ENCODE measurements at places on chromosomes 2 and 18. TPM values are rescaled to one million over a fixed set of nuclear protein-coding genes. Genes with fewer than 3 reads are reported as not detected.

GRCh38 chr2:47243596-47244323, 88.7 kb upstream of the STPG4 start:
- H3K4me1 ChIP-seq, result no peaks in the 10 kb centered on the region
- no peaks in the 10 kb centered on the region for H3K36me3 ChIP-seq
- H3K27me3 ChIP-seq, result no peaks in the 10 kb centered on the region
- no peak for DNase-seq
- H3K27ac ChIP-seq, result no peak overlapping the region

DNA sequence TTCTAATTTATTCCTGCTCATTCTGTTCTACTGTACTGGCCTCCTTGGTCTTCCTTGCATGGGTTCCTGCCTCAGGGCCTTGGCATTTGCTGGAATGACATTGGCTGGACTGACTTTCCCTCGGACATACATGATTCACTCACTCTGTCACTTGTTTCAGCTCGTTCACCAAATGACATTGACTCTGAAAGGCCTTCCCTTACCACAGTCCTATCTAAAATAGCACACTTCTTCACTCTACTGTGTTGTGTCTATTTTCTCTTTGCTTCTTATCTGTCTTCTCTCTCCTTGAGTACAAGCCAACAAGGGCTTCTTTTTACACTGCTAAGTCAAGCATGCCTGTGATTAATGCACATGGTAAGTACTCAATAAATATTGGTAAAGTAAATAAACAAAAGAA, 65.6 kb downstream of the SCG2 start:
- no peaks in the 10 kb centered on the region for H3K36me3 ChIP-seq
- no peak overlapping the region for H3K4me3 ChIP-seq
- DNase-seq, result no peak
- no peaks in the 10 kb centered on the region for H3K27me3 ChIP-seq
- no peak overlapping the region for H3K27ac ChIP-seq

DNA sequence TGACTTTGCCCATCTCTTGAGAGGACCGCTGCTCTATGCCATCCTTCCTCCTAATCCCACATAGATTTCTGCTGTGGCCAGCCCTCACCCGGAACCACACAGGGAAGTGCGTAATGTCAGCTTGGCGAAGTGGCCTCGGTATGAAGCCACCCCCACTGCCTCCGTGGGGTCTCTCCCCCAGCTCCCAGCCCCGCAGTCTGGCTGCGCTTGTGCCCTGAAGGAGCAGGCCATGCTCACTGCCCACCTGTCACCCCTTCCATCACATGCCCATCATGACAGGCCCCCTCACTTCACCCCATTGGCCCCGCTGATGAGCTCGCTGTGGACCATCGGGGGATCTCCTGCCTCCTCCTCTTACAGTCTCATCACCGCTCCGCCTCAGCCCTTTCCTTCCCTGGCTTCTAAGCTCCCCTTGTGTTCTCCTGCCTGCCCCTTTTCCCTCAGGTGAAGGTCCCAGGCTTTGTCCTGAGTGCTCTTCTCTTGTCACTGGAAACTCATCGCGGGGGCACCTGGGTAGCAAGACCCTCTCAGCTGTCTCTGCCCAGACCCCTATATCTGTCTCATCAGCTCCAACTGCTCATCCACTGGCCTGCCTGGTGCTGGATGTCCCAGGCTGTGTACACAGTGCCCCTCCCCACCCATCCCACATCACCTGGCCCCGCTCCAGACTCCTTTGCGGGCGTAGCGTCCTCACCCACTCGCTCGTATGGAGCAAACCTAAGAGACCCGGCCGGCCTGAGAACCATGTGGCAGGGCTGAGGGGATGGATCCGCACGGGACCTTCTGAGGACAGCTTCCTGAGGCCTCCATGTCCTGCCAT, 81.7 kb downstream of the GLI2 start:
- H3K27ac ChIP-seq, result no peak overlapping the region
- H3K4me1 ChIP-seq, result no peaks in the 10 kb centered on the region
- no peaks in the 10 kb centered on the region for H3K27me3 ChIP-seq
- no peaks in the 10 kb centered on the region for H3K36me3 ChIP-seq
- no peak overlapping the region for H3K4me3 ChIP-seq

DNA sequence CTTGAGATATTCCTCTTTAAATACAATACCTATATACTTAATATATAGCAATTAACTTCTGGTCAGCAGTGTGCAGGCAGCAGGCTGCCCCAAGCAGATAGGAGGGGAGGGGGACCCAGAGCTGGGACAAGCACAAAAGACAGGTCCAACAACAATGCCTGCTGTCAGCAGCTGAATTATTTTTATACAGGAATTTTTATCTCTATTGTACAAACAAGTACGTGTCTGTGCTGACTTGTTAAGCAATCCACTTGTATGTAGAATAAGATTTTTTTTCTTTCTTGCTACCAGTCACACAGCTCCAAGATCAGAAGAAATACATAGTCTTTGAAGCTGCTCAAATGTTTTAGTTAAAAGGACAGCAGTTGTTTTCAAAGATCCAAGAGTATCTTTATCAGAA, 16.7 kb downstream of the BCL11A start:
- no peaks in the 10 kb centered on the region for H3K27me3 ChIP-seq
- no peaks in the 10 kb centered on the region for H3K36me3 ChIP-seq
- H3K27ac ChIP-seq, result no peak overlapping the region
- DNase-seq, result no peak
- no peak overlapping the region for H3K4me3 ChIP-seq

- H3K4me3 ChIP-seq, result no peak overlapping the region
- no peaks in the 10 kb centered on the region for H3K36me3 ChIP-seq
- H3K27ac ChIP-seq, result no peak overlapping the region
- no peak for DNase-seq
- no peaks in the 10 kb centered on the region for H3K27me3 ChIP-seq
Observed at GRCh38 chr2:195570329-195570728, 86.7 kb upstream of the SLC39A10 start.

- no peak overlapping the region for H3K27ac ChIP-seq
- peaks cover 4% of the 10 kb centered on the region for H3K27me3 ChIP-seq
- no peak for DNase-seq
Observed at GRCh38 chr2:229650901-229651300, 63.5 kb downstream of the DNER start.

GRCh38 chr2:61091485-61091884, 25.8 kb downstream of the SANBR start:
- H3K36me3 ChIP-seq, result no peaks in the 10 kb centered on the region
- no peaks in the 10 kb centered on the region for H3K27me3 ChIP-seq
- no peaks in the 10 kb centered on the region for H3K4me1 ChIP-seq
- DNase-seq, result no peak
- H3K27ac ChIP-seq, result no peak overlapping the region

DNA sequence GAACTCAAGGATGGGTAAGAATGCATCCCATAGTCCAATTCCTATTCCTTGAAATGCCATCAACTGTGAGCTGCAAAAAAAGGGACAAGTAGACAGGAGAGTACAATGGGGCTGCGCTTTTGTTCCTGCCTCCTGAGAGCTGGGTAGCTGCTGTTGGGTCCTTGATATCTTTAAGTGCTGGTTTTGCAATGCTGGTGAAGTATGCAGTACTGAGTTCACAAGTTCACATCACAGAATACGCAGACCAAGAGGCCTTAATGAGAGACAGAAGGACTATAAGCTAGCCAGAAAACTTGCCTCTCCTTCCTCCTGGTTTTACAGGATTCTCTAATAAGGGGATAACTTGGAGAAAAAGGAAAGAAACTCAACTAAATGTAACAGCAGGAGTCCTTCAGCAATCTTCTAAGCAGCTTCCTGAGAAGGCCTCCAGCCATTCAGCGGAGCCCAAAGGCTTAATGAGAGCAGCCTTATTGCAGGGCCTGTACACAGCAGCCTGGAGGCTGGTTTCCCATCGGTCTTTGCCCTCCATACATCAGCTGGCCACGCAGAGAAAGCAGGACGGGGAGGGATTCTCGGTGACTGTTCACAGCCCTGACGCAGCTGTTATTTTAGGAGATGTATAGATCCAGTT, 293.1 kb downstream of the CDCA7 start:
- H3K27me3 ChIP-seq, result no peaks in the 10 kb centered on the region
- no peaks in the 10 kb centered on the region for H3K36me3 ChIP-seq
- H3K4me3 ChIP-seq, result no peak overlapping the region

DNA sequence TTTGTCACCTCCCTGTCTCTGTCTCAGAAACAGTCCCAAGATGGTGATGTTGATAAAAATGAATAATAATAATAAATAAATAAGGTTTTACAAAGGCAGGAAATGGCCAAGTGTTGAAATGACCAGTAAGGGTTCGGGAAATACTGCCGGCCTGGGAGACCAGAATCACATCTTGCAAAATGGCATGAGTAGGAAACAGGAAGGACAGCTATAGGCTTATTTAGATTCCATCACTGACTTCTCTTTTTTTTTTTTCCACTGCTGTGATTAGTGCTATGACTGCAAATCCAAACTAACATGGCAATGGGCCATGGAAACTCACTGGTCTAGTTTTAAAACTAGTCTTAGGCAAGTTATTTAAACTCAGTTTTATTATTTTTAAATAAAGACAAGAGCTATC, 60.6 kb downstream of the SCN1A start:
- H3K27ac ChIP-seq, result no peak overlapping the region
- no peak for DNase-seq
- H3K4me3 ChIP-seq, result no peak overlapping the region
- no peaks in the 10 kb centered on the region for H3K4me1 ChIP-seq
- H3K27me3 ChIP-seq, result no peaks in the 10 kb centered on the region
- no peaks in the 10 kb centered on the region for H3K36me3 ChIP-seq

DNA sequence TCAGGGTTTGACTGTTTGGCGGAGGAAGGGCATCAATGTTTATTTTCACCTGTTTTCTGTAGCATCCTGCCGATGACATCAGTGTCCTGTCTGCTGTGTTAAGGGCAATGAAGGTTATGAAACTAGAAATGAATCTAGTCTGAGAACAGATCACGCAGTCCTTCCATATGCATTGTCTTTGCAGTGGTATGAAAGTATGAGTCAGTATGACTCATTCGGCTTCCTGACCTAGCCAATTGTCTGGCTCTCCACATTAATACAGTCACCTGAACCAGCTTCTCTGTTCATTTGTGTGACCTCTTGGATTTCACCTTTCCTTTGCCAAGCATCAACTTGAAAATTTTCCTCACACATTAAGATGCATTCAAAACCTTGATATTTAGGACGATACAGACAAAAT, 353.8 kb downstream of the RND3 start:
- no peak overlapping the region for H3K27ac ChIP-seq
- H3K4me1 ChIP-seq, result no peaks in the 10 kb centered on the region
- DNase-seq, result no peak
- no peaks in the 10 kb centered on the region for H3K27me3 ChIP-seq
- H3K36me3 ChIP-seq, result no peaks in the 10 kb centered on the region

DNA sequence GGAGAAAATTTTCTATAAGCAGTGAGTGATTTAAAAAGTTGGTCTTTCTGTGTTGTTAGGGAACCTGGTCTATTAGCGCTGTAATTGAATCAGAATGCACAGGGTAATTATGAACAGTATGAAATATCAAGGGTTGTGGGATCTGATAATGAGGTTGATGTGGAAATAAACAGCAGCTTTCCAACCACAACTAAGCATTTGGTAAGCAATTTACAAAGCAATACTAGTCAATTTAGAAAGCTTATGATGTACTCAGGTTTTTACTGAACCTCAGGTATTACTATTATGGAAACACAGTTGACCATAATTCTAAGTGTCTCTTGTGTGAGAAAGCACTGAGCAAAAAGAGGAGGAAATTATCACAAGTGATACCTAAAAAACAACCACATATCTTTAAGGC, 11.0 kb upstream of the SMCHD1 start:
- no peaks in the 10 kb centered on the region for H3K36me3 ChIP-seq
- H3K27ac ChIP-seq, result no peak overlapping the region
- H3K27me3 ChIP-seq, result no peaks in the 10 kb centered on the region
- DNase-seq, result no peak
- peaks cover 56% of the 10 kb centered on the region for H3K4me1 ChIP-seq
- no peak overlapping the region for H3K4me3 ChIP-seq

DNA sequence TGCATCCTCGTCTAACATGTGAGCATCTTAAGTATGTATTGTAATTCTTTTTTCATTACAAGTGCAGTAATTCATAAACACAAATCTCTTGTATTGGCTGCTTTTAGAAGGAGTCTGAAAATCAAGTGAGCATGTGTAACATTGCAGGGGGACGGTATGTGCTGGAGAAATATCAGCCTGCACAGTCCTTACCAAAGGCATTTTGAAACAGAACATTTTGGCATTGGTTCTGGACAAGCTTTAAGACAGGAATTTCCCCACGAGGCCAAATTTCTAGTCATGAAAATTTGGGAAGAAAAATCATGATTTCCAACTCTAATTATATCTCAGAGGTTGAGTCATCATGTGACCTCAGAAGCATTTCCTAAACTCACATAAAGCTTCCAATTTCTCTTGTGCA, 24.7 kb upstream of the NRP2 start:
- H3K4me3 ChIP-seq, result no peak overlapping the region
- H3K27me3 ChIP-seq, result no peaks in the 10 kb centered on the region
- peaks cover 18% of the 10 kb centered on the region for H3K4me1 ChIP-seq
- no peak for DNase-seq
- H3K36me3 ChIP-seq, result no peaks in the 10 kb centered on the region
- no peak overlapping the region for H3K27ac ChIP-seq

- H3K4me3 ChIP-seq, result no peak overlapping the region
- no peak overlapping the region for H3K27ac ChIP-seq
- no peaks in the 10 kb centered on the region for H3K27me3 ChIP-seq
- no peaks in the 10 kb centered on the region for H3K4me1 ChIP-seq
Observed at GRCh38 chr2:219084791-219085190, 24.1 kb upstream of the IHH start.

- no peaks in the 10 kb centered on the region for H3K36me3 ChIP-seq
- H3K4me1 ChIP-seq, result no peaks in the 10 kb centered on the region
- no peak overlapping the region for H3K27ac ChIP-seq
Observed at GRCh38 chr2:133061874-133062593, 392.0 kb upstream of the LYPD1 start.

- no peak overlapping the region for H3K4me3 ChIP-seq
- H3K4me1 ChIP-seq, result peaks cover 8% of the 10 kb centered on the region
- no peaks in the 10 kb centered on the region for H3K36me3 ChIP-seq
- H3K27ac ChIP-seq, result no peak overlapping the region
- peaks cover 15% of the 10 kb centered on the region for H3K27me3 ChIP-seq
Observed at GRCh38 chr2:25170888-25171287, 2.5 kb upstream of the POMC start.

- H3K27ac ChIP-seq, result no peak overlapping the region
- no peaks in the 10 kb centered on the region for H3K36me3 ChIP-seq
- no peaks in the 10 kb centered on the region for H3K27me3 ChIP-seq
- no peaks in the 10 kb centered on the region for H3K4me1 ChIP-seq
Observed at GRCh38 chr18:7749510-7749981, 182.4 kb downstream of the PTPRM start.

DNA sequence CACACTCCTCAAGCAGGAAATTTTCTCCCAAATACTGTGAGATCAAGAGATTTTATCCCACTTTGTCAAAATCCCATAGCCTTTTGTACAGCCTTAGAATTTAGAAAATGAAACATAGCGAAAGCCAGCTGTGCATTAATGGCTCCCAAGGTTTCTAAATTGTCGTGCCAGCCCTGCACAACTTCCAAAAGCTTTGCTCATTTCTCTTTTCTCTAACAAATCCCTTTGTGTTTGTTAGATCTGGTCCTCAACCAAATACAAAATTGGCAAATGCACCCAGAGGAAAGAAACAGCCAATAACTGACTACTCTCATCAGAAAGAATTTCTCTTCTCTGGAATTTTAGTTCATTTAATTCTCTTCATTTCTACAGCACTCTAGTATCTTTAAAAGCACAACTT, 361.1 kb downstream of the INSIG2 start:
- no peak overlapping the region for H3K27ac ChIP-seq
- H3K36me3 ChIP-seq, result no peaks in the 10 kb centered on the region
- H3K27me3 ChIP-seq, result no peaks in the 10 kb centered on the region
- no peaks in the 10 kb centered on the region for H3K4me1 ChIP-seq
- no peak overlapping the region for H3K4me3 ChIP-seq
- no peak for DNase-seq

The C2orf78 gene
- total RNA-seq, result not detected

The ZNF513 gene
- 9.2 TPM for total RNA-seq

The FOSL2 gene
- 46.2 TPM for total RNA-seq

The IKZF2 gene
- 10.0 TPM for total RNA-seq

The METAP1D gene
- 9.0 TPM for total RNA-seq

The UGT1A4 gene
- not detected for total RNA-seq

The ASB1 gene
- 41.9 TPM for total RNA-seq

All from CD8-positive, alpha-beta memory T cell (primary cell).